ENCODE measurements at places on chromosomes 5 and 9.
A peak's percentile ranks its signal among the peaks of the same experiment; 100 is the strongest.

DNA sequence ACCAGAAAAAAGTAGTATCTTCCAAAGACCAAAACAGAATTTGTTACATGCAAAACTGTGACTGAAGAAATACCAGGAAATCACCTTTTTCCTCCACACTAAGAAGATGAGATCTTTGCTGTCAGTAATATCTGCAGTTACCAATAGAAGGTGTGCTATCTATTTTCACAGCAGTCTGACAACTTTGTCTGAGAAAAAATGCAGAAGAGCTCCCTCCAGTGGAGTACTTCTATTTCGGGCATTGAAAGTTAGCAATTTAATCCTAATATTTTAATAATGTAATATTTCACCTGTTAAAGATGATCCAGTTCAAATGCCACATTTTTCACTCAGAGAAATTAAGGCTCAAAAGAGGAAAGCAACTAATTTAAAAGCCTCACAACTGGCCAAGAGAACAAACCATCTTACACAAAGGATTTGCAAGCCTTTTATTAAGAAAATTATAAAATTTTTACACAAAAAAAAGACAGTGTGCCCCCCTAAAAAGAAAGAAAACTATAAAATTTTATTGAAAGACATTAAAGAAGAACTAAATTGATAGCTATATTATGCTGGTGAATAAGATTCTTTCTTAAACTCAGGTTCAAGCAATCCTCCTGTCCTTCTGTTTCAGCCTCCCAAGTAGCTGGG, 50.6 kb downstream of the DEPDC1B start:
- DNase-seq, result peak; percentile 32

- DNase-seq, result no peak
Measured at GRCh38 chr9:121714873-121715272, 63.4 kb downstream of the DAB2IP start.

DNA sequence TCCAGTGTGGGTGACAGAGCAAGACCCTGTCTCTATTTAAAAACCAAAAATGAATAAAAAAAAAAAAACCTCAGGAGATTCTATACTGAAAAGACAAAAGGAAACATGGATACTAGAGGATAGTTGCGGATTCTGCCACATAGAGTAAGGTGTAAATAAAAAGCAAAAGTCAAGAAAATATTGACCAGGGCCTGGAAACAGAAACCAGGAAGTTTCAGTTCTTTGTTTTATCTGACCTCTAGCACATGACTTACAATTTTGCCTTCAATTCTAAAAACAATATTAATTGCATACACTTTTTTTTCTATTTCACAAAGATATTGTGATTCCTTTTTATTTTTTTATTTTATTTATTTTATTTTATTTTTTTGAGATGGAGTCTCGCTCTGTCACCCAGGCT, 96.2 kb upstream of the NMUR2 start:
- DNase-seq, result no peak

DNA sequence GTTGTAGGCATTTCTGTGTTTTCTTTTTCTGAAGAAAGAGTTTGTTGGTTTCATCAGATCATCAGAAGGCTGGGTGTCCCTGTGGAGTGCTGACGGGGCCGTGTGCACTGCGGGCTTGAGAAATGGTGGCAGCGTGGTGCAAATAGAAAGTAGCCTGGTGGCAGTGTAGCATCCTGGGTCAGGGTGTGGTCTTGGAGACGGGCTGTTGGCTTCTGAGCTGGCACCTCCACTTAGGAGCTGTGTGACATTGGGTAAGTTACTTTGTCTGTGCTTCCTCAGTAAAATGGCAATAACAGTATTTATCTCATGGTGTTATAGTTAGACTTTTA, 10.0 kb upstream of the NDST1 start:
- no peak for DNase-seq

- DNase-seq, result no peak
Measured at GRCh38 chr5:56676091-56676768, 139.1 kb upstream of the MAP3K1 start.

Data from NCI-H1694 (cell line).